ENCODE measurements at places on chromosomes 3 and 15. TPM values are rescaled to one million over a fixed set of nuclear protein-coding genes. Genes with fewer than 3 reads are reported as not detected.
A peak's percentile ranks its signal among the peaks of the same experiment; 100 is the strongest.

The GPR62 gene
- 0.33 TPM for total RNA-seq

The LPP gene
- total RNA-seq, result 64.6 TPM

The RHOV gene
- total RNA-seq, result 3.9 TPM

The CMTM8 gene
- 4.0 TPM for total RNA-seq

The RASGRP1 gene
- 0.85 TPM for total RNA-seq

The ADAMTS7 gene
- 25.0 TPM for total RNA-seq

The LRRC2 gene
- 2.6 TPM for total RNA-seq

The CAMKV gene
- 50.4 TPM for total RNA-seq

DNA sequence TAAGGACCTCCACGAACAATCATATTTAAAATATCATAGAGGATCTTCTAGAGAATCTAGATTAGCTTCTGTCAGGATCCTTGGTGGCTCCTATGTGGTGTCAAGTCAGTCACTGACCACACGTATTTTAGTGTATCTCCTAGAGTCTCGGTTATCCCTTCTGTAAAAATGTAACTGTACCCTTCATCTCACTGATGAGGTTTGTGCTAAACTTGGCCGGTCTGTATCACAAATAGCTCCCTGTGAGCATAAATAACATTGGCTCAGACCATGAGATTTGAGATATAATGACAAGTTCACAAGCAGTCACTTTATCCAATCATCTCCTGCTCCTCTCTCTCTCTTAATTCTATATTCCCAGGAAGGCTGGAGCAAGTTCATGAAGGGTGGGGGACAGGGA is 93.6 kb upstream of the ARL6 start:
- no peaks in the 10 kb centered on the region for H3K36me3 ChIP-seq
- H3K27me3 ChIP-seq, result no peaks in the 10 kb centered on the region
- no peak for DNase-seq
- no peak overlapping the region for H3K4me3 ChIP-seq

- H3K27me3 ChIP-seq, result no peaks in the 10 kb centered on the region
- H3K27ac ChIP-seq, result no peak overlapping the region
- no peak for DNase-seq
- no peaks in the 10 kb centered on the region for H3K4me1 ChIP-seq
- H3K36me3 ChIP-seq, result no peaks in the 10 kb centered on the region
Observed at GRCh38 chr3:177561365-177561764, 364.1 kb upstream of the TBL1XR1 start.

GRCh38 chr3:193803288-193803687 is 210.3 kb downstream of the OPA1 start:
- H3K4me1 ChIP-seq, result no peaks in the 10 kb centered on the region
- H3K36me3 ChIP-seq, result no peaks in the 10 kb centered on the region
- H3K27me3 ChIP-seq, result no peaks in the 10 kb centered on the region
- no peak overlapping the region for H3K4me3 ChIP-seq

GRCh38 chr3:106004137-106004681 is 135.4 kb upstream of the CBLB start:
- H3K4me3 ChIP-seq, result no peak overlapping the region
- no peaks in the 10 kb centered on the region for H3K36me3 ChIP-seq
- no peak for DNase-seq

DNA sequence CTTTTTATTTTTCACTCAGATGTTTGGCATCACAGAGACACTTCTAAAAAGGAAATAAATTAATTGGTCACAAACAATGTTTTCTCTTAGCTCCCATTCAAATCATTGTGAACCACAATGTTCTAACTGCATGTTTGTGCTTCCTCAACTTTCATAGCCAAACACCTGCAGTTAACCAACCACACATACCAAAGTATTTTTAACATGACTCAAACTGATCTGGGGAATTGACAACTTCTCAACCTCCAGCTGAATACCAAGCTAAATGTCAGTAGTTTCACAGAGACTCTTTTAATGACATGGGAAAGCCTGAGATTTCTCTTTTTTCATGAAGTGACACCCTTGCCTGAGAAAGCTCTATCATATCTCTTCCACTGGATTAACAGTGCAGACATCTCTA is 217.9 kb upstream of the MME start:
- H3K27me3 ChIP-seq, result no peaks in the 10 kb centered on the region
- DNase-seq, result no peak
- H3K36me3 ChIP-seq, result no peaks in the 10 kb centered on the region
- no peak overlapping the region for H3K4me3 ChIP-seq
- no peaks in the 10 kb centered on the region for H3K4me1 ChIP-seq
- no peak overlapping the region for H3K27ac ChIP-seq

- no peaks in the 10 kb centered on the region for H3K4me1 ChIP-seq
- no peak for DNase-seq
- no peak overlapping the region for H3K27ac ChIP-seq
- no peaks in the 10 kb centered on the region for H3K27me3 ChIP-seq
- H3K4me3 ChIP-seq, result no peak overlapping the region
- H3K36me3 ChIP-seq, result peaks cover 28% of the 10 kb centered on the region
Observed at GRCh38 chr15:67190813-67191212, 63.6 kb downstream of the AAGAB start.

GRCh38 chr3:66904831-66905493 is 93.1 kb upstream of the KBTBD8 start:
- no peaks in the 10 kb centered on the region for H3K27me3 ChIP-seq
- H3K27ac ChIP-seq, result no peak overlapping the region
- H3K4me1 ChIP-seq, result no peaks in the 10 kb centered on the region
- no peak for DNase-seq

DNA sequence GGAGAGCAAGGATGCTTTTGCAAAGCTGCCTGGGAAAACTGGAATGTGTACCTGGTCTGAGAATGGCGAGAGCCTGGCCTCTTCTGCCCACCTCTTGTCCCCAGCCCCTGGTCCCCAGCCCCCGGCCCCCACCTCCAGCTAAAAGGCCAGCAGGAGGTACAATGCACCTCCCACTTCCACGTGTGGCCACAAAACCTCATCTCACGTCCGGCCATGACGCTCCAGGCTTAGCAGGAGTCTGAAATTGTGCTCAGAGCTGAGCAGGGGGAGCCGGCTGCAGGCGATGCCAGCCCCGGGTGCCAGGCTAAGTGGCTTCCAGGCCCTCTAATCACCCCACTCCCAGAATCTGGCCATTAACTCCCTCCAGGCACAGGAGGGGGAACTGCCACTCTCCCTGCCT is 83.1 kb upstream of the PRR20G start:
- no peaks in the 10 kb centered on the region for H3K27me3 ChIP-seq
- H3K4me1 ChIP-seq, result no peaks in the 10 kb centered on the region
- H3K4me3 ChIP-seq, result no peak overlapping the region
- no peaks in the 10 kb centered on the region for H3K36me3 ChIP-seq
- DNase-seq, result no peak

GRCh38 chr3:79421273-79421672 is 346.5 kb downstream of the ROBO1 start:
- no peak overlapping the region for H3K27ac ChIP-seq
- H3K27me3 ChIP-seq, result no peaks in the 10 kb centered on the region
- H3K4me1 ChIP-seq, result no peaks in the 10 kb centered on the region
- no peaks in the 10 kb centered on the region for H3K36me3 ChIP-seq

GRCh38 chr3:116127464-116127863 is 317.8 kb downstream of the LSAMP start:
- H3K4me1 ChIP-seq, result no peaks in the 10 kb centered on the region
- H3K27me3 ChIP-seq, result no peaks in the 10 kb centered on the region
- H3K27ac ChIP-seq, result no peak overlapping the region
- DNase-seq, result no peak
- H3K36me3 ChIP-seq, result no peaks in the 10 kb centered on the region

GRCh38 chr3:37256447-37256846 is 82.1 kb upstream of the LRRFIP2 start:
- no peaks in the 10 kb centered on the region for H3K27me3 ChIP-seq
- no peak for DNase-seq
- H3K4me3 ChIP-seq, result no peak overlapping the region
- H3K36me3 ChIP-seq, result peaks cover 2% of the 10 kb centered on the region
- H3K4me1 ChIP-seq, result no peaks in the 10 kb centered on the region

GRCh38 chr15:93223803-93224202 is 134.8 kb upstream of the RGMA start:
- H3K4me1 ChIP-seq, result no peaks in the 10 kb centered on the region
- no peak for DNase-seq

DNA sequence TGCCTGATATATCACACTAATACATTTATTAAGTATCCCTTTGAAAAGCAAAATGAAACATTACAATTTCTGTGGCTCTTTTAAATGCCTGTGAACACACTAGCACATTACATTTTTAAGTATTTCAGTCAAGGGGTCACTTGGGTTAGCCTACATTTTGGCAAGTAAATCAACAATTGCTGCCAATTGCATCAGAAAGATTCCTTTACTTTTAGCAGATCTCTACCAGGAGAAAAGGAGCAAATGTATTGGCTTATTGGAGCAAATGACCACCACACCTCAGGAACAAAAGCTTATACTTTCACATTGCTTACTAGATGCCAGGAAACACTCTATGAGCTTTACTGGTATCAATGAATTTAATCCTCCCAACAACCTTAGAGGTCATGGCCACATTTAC is 947.1 kb downstream of the FHIT start:
- H3K36me3 ChIP-seq, result no peaks in the 10 kb centered on the region
- no peak overlapping the region for H3K4me3 ChIP-seq
- no peaks in the 10 kb centered on the region for H3K27me3 ChIP-seq
- no peaks in the 10 kb centered on the region for H3K4me1 ChIP-seq

- no peak overlapping the region for H3K27ac ChIP-seq
- H3K36me3 ChIP-seq, result no peaks in the 10 kb centered on the region
- no peaks in the 10 kb centered on the region for H3K27me3 ChIP-seq
- DNase-seq, result no peak
Observed at GRCh38 chr15:96254173-96254572, 76.3 kb upstream of the NR2F2 start.

DNA sequence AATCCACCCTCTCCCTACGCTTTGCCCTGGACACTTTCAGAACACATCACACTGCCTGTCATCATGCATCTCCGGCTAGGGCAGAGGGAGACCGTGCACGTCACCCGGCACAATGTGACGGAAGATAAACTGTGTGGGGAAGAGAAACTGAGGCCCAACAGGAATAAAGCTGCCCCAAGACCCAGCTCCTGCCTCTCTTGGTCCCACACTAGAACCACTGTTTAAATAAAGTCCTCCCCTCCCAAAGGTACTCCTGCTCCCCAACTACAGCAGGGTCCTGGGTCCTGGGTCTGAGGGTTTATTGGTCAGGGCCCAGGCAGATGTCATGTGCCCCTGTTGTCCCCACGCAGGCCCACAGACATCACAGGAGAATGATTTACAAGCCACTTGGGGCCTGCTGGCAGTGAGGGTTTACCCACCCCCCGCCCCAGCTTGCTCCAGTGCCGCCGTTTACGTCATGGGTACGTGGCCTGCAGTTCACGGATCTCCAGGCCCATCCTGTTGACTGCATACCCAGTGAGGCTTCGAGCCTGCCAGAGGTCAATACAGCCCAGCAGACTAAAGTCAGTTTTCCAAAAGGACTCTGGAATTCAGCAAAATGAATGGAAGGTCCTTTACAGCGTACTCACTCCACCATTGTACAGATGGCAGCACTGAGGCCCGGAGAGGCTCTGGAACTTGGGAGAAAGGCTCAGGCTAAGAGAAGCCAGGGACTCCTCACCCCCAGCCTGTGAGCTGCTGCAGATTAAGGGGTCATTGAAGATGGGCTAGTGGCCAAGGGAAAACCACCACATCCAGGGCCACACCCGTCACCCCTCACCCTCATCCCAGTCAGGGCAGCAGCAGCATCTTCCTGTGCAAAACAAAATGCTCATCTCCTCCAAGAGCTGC is 23.2 kb downstream of the ALS2CL start:
- peak; percentile 21 for DNase-seq
- H3K27me3 ChIP-seq, result no peaks in the 10 kb centered on the region
- H3K4me1 ChIP-seq, result no peaks in the 10 kb centered on the region
- H3K36me3 ChIP-seq, result no peaks in the 10 kb centered on the region

- DNase-seq, result no peak
- H3K4me3 ChIP-seq, result no peak overlapping the region
- no peak overlapping the region for H3K27ac ChIP-seq
- H3K4me1 ChIP-seq, result no peaks in the 10 kb centered on the region
- H3K27me3 ChIP-seq, result no peaks in the 10 kb centered on the region
Observed at GRCh38 chr3:156579427-156579851, 24.5 kb upstream of the SSR3 start.

DNA sequence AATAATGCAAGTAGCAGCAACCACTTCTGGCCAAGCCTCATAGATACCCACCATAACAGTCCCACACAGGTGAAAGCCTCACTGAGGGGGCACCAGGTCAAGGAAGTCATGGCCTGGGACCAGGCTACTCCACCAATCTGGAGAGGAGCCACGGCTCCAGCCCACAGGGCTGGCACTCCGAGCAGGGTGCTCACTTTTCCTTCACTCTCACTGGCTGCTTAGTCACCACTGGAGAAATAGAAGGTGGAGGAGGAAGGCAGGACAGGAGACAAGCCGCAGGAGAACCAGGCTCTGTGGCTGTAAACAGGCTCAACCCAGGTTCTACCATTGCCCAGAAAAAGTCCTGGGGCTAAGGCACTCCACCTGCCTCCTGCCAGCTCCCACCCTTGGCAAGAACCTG is 1.2 kb downstream of the USP19 start:
- H3K4me1 ChIP-seq, result 0 out of 2 replicates have a peak, but pooled peaks cover 2% of the 10 kb centered on the region
- no peaks in the 10 kb centered on the region for H3K27me3 ChIP-seq
- peak overlapping the region; percentile 91 for H3K4me3 ChIP-seq
- H3K36me3 ChIP-seq, result peaks cover 53% of the 10 kb centered on the region

- DNase-seq, result no peak
- H3K4me3 ChIP-seq, result peak overlapping the region; percentile 68
- H3K27me3 ChIP-seq, result no peaks in the 10 kb centered on the region
- peaks cover 20% of the 10 kb centered on the region for H3K36me3 ChIP-seq
- no peaks in the 10 kb centered on the region for H3K4me1 ChIP-seq
Observed at GRCh38 chr15:99732124-99732750, 1.0 kb downstream of the LYSMD4 start.

DNA sequence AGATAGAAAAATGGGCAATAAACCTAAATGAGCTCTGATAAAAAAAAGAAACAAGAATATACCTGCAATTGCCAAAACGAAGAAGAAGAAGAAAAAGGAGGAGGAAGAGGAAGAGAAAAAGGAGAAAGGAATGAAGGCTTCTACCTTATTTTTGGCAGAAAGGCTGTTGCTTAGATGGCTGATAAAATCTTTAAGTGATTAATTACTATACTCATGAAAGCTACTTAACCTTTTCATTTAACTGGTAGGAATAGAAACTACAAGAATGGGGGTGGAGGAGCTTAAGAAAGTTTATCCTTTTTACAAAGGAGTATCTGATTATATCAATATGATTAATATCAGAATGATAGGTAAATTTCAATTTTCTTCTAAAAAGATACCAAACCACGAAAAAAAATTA is 75.2 kb downstream of the CLASP2 start:
- H3K27ac ChIP-seq, result no peak overlapping the region
- no peak overlapping the region for H3K4me3 ChIP-seq
- H3K27me3 ChIP-seq, result no peaks in the 10 kb centered on the region

GRCh38 chr15:81962482-81962881 is 83.3 kb downstream of the MEX3B start:
- no peak overlapping the region for H3K4me3 ChIP-seq
- peaks cover 23% of the 10 kb centered on the region for H3K36me3 ChIP-seq
- H3K4me1 ChIP-seq, result no peaks in the 10 kb centered on the region
- H3K27ac ChIP-seq, result no peak overlapping the region

DNA sequence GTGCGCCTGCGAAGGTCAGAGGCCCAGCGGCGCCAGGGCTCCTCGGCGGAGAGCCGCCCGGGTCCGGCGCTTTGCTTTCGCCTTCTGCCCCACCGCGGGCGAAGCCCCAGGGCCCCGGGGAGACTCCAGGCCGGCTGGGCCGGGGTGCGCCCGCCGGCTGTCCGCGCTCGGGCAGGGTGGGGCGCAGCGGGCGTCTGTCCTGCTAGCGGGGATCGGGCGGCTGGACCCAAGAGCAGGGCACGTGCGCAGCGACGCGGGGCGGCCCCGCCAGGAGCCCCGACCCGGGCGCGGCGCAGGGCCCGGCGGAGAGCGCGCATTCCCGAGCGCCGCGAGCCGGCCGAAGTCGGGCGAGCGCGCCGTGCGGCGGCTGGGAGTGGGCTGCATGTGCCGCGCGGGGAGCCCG is 569 bp upstream of the ALDH1A3 start:
- H3K36me3 ChIP-seq, result no peaks in the 10 kb centered on the region
- peak overlapping the region; percentile 87 for H3K4me3 ChIP-seq
- H3K27ac ChIP-seq, result no peak overlapping the region
